AML-193 (cell line): ENCODE measurements at places on chromosomes 5 and 9.

DNA sequence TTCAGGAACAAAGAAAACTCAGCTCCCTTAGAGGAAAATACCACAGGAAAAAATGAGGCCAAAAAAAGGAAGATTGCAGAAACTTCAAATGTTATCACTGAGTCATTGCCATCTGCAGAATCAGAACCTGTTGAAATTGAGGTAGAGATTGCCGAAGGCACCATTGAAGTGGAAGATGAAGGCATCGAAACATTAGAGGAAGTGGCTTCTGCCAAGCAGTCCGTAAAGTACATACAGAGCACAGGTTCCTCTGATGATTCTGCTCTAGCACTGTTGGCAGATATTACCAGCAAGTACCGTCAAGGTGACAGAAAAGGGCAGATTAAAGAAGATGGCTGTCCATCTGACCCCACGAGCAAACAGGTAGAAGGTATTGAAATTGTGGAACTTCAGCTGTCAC lies 30.8 kb upstream of the NIM1K start:
- DNase-seq = no peak

GRCh38 chr9:105295986-105296385 lies 51.5 kb downstream of the SLC44A1 start:
- no peak for DNase-seq

GRCh38 chr5:180970336-180970735 lies 18.3 kb upstream of the BTNL3 start:
- no peak for DNase-seq

GRCh38 chr9:75845806-75846205 lies 44.7 kb upstream of the PCSK5 start:
- no peak for DNase-seq

- peak; percentile 8 for DNase-seq
Observed at GRCh38 chr9:2622461-2623287, 1.1 kb downstream of the VLDLR start.

DNA sequence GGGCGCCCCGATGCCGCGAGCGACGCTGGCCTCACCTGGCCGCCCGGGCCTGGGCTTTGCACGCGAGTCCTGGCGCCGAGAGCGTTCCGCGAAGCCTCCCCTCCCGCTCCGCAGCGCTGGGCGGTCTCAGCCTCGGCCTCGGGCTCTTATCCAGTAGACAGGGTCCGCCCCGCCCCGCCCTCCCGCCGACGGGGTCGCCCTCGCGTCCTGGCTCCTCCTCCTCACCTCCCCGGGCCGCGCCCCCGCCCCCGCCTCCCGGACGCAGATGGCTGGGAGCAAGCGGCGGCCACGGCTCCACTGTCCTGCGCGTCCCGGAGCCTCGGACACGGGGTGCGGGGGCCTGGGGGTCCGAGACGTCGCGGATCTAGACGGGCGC lies at the start of gene SLC6A3:
Gene SLC6A3, minus strand, starts transcription at position 128 of the 376 bp plus-strand sequence. CDS start 2,243 bp downstream, outside the sequence.
- DNase-seq = no peak

GRCh38 chr9:133539991-133540697 lies 5.6 kb downstream of the ADAMTSL2 start:
- peak; percentile 1 for DNase-seq

- DNase-seq = no peak
Observed at GRCh38 chr9:68678430-68678829, 26.6 kb upstream of the PIP5K1B start.

GRCh38 chr5:111223101-111223786 lies 940 bp upstream of the CAMK4 start:
- DNase-seq = no peak

GRCh38 chr5:110209401-110209800 lies 517.1 kb downstream of the TMEM232 start:
- DNase-seq = no peak

DNA sequence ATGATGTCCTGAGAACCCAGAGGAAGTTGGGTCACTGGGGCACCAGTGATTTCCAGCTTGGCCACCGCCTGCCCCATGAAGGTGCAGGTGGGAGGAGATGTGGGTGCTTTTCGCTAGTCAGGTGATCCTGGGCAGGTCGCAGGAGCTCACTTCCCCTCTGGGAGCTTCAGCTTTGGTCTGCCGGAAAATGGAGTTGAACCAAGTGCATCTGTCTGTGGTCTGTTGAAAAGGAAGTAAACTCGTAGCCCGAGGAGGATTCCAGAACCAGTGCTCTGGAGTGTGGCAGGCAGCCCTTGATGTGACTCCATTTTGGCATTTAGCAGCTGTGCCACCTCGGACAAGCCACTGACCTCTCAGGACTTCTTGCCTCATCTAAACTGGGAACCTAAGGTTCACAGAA lies 81.8 kb upstream of the HRH2 start:
- DNase-seq = no peak

GRCh38 chr5:112923148-112923917 lies 1.3 kb upstream of the REEP5 start:
- peak; percentile 69 for DNase-seq
